NCI-H2081 (cell line): ENCODE measurements at places on chromosomes 11 and 22.
A peak's percentile ranks its signal among the peaks of the same experiment; 100 is the strongest.

DNA sequence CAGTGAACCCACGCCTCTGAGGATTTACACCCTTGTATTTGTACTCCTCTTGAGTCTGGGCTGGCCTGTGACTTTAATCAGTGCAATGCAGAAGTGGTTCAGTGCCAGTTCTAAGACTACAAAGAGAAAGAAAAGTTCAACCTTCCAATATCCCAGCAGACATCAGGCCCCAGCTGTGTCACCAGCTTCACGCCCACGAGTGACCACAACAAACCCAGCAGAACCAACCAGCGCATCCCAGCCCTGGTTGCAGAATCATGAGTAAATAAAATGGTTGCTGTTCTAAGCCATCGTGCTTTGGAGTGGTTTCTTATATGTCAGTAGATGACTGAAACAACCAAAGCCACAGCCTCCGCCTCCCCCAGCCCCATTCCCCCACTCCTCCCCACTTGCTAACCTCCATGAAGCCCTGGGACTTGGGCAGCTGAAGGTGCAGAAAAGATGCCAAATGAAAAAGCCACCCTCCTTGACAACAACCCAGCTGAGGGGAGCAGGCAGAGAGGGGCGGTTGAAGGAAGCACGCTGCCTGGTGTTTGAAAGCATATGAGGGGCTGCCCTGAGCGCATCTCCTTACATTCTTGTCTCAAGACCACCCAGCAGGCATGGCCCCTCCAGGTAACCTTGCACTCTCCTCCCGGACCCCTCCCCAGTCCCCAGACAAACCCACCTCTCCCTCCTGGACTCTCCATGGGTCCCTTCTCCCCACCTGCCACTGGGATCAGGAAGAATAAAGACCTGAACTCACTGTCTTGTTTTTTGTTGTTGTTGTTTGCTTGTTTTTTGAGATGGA, 20.9 kb downstream of the TSKU start:
- no peak for DNase-seq

- DNase-seq: peak; percentile 80
These were observed 30.4 kb downstream of the PACS1 start for GRCh38 chr11:66100272-66101065.

GRCh38 chr11:103744496-103745153, 291.8 kb upstream of the DDI1 start:
- DNase-seq: no peak

DNA sequence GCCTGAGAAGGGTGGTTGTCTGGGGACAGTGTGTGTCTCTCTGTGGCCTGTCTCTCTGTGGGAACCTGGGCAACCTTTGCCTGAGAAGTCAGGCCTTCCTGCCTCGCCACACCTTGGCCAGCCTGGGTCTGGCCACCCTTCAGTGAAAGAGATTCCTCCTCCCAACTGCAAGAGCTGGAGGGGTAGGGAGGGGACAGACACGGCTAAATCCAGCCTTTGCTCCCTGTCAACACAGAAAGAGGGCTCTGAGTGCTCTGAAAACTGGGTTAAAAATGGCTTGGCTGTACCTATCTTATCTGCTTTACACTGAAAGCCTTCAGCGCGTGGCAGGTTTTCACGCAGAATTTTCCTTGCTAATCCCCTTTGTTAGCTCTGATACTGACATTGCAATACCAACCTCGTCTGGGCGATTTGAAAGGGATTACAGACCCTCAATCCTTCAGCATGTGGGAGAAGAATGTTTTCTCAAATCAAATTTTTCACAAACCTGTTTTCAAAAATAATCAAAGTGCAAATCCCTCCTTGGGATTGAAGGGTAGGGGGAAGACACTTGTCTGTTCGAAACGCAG, 163.7 kb downstream of the DSCAML1 start:
- no peak for DNase-seq

DNA sequence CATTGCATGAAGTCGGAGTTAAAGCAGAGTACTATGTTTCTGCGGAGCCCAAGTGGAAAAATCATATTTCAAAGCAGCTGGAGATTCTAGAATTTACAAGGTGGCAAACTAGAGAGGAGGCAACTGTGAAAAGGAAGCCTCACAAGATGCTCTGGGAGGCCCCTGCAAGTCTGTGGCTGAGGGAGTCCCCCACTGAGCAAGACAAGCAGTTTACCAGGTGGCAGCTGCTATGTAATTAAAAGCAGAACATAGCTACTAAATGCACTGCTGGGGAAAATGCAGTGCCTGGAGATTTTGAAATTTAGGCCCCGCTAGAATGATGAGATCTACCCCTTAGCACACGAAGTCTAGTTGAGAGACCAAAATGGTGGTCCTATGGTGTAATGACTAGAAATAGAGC, 728.0 kb downstream of the OPCML start:
- no peak for DNase-seq

GRCh38 chr11:122799406-122800105, 38.7 kb upstream of the CRTAM start:
- no peak for DNase-seq

GRCh38 chr11:35259529-35259928, 120.6 kb downstream of the CD44 start:
- DNase-seq: no peak

DNA sequence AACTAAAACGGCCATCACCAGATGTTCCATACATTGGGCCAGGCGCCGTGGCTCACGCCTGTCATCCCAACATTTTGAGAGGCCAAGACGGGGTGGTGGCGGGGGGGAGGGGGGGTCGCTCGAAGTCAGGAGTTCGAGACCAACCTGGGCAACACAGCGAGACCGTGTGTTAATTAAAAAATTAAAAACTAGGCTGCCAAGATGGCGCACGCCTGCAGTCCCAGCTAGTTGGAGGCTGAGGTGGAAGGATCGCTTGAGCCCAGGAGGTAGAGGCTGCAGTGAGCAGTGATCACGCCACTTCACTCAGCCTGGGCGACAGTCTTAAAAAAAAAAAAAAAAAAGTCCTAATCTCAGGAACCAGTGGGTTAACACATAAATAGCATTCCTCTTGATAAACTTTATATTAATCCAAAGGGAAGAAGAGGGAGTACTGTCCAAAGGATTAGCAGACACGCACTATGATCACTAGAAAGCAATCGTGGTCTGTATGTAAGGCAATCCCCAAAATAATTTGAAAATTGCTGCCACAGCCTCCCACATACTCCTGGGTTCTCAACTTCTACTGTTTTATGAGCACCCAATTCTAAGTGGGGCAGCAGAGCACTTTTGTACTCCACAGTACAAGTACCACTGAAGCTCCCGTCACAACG, 604 bp downstream of the PUS3 start:
- DNase-seq: peak; percentile 12

DNA sequence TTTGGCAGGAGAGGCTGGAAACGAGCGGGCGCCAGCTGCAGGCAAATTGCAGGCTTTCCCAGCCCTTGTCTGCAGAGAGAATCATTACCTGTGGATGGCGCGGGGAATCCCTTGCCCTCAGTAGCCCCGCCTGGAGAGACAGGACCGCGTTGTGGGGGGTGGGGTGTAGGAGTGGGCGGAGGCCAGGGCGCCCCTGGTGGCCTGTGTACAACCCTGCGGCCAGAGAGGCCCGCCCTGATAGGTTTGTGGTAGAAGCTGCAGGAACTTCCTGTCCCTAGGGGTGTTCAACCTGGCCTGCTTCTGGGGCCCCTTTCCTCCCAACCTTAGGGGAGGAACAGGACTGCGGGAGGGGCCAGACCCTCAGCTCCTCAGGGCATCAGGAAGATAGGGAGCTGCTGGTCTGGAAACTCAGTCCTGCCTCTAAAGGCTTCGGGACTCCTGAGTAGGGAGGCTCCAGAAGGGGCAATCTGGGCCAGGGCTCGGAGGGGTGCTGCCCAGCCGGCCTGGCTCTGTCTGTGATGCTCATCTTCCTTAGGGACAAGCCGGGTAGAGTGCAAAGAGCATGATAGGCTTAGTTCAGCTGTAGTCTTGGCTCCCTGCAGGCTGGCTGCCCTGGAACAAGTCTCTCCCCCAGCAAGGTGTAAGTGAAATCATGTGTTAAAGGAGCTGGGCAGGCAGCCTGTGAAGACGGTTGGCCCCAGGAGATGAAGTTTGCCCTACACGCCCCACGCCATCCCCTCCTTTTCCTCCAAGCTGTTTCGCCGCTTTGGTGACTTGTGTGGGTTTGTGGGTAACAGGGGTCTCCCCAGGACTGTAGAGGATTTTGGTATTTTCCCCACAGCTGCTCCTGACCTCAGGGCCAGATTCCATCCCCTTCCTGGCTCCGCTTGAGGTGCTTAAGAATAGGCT, 24.1 kb upstream of the SUSD2 start:
- DNase-seq: peak; percentile 70

- DNase-seq: no peak
These were observed 72.0 kb upstream of the MTNR1B start for GRCh38 chr11:92897487-92897886.

GRCh38 chr11:114883472-114883871, 205.1 kb downstream of the NXPE2 start:
- DNase-seq: no peak

DNA sequence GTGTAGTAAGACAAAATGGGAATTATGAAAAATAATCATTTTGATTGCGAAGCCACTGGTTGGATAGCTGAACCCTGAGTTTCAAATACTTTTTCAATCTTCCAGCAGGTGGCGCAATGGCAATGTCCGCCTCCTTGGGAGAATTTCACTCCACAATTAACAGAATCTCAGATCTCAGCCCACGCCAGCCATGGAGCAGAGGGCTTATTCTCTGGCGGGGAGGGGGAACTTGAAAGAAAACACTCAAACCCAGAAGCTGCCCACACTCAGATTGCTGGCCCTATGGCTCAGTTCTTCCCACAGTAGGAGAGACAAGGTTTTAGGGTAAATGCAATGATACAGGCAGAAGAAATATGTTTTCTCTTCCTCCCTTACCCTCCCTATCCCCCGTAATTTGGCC, 38.7 kb upstream of the RCN1 start:
- DNase-seq: peak; percentile 54

GRCh38 chr11:64121663-64122410, 44.1 kb downstream of the MACROD1 start:
- no peak for DNase-seq

- DNase-seq: no peak
These were observed 4.9 kb downstream of the NDUFC2 start for GRCh38 chr11:78074756-78075155.

DNA sequence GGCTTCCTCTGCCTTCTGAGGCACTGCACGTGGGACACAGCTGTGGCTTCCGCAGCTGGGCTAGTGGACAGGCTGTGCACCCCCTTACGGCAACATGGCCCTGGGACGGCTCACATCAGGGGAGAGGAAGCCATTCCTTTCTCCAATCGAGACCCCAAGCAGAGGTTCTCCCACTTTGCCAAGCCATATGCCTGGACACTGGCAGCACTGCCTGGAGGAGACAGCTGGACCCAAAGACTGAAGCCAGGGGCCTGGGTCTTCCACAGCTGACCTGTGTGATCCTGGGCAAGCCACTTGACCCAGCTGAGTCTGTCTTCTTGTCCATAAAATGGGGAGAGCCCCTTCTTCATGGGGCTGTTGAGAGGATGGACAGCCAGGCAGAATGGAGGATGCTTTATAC, 65.4 kb downstream of the SHISAL1 start:
- no peak for DNase-seq

DNA sequence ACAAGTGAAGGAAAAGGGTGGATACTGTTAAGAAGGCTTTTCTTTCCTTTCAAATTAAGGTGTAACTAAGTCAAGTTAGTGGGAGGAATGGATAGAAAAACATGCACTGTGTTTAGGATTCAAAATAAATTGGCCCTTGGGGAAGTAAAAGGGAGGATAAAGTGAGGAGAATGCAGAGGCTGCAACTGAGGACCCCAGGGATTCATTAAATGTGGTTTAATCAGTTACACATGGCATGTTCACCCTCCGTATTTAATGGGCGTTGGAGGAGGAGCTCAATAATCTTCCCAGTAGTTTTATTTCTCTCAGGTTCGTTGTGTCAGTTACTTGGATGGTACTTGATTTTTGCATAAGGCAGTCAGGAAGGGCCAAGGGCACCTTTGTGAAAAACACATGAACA, 966.3 kb downstream of the JRKL start:
- no peak for DNase-seq

DNA sequence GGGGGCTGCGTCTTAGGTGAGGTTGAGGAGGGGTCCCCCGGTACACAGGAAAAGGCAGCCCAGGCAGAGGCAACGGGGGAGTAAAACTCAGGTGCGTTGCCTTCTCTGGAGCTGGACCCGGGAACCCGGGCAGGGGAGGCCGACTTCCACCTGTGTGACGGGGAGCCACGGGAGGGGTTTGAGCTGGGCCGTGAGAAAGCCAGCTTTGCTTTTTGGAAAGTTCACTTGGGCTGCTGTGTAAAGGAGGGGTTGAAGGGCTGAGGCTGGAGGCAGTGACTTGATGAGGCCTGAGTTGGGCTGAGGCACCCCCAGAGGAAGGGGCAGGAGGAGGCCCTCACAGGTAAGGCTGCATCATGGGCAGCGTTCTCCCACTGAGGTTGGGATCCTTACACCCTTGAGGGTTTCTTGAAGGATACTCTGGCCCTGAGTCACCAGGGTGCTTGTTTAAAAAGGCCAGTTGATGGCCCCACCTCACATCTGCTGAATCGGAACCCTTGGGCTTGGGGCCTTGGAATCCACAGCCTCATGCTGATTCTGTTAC, 47.2 kb downstream of the CHRDL2 start:
- no peak for DNase-seq

DNA sequence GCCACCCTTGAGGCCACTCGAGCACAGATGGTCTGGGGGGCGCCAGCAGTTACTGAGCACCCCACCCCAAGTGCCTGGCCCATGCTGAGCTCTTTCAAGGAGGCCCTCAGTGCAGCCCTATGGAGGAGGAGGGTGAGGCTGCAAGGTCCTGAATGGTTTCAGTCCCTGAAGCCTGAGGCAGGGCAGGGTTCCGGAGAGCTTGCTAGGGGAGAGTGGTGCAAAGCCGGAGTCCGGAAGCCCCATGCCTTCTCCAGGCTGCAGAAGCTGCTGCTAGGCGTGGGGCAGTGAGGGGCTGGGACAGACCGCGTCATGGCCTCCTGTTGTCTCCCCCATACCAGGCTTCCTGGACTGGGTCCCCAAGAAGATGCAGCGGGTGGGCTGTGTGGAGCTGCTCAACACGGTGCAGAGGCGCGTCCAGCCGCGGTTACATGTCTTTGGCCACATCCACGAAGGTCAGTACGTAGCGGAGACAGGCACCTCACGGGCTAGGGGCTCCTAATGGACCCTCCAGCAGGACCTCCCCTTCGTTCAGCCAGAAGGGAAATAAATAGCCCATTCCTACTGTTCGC, 90.6 kb downstream of the MPPED1 start:
- DNase-seq: no peak

GRCh38 chr11:2700415-2701211, 819 bp upstream of the KCNQ1OT1 start:
- DNase-seq: peak; percentile 28

GRCh38 chr11:21427726-21428125, 758.3 kb downstream of the NELL1 start:
- DNase-seq: no peak

DNA sequence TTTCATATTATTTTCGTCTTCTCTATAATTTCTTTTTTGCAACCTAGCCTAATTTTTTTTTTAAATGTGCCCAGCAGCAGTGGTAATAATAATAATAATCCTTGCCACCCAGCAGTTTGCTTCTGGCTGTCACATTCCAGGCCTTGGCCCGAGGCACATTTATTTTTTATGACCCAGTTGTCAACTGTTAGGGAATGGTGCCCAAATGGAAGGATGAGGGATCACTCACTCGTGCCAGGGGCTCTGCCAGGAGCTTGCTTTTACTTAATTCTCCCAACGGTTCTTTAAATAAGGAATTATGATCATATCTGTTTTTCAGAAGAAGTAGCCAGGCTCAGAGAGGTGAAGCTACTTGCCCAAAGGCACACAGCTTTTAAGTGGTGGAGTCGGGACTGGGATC, 49.6 kb downstream of the MYO18B start:
- DNase-seq: no peak
